Substantia nigra (tissue), 51 donors: ENCODE measurements at places on chromosomes 2 and 18.

DNA sequence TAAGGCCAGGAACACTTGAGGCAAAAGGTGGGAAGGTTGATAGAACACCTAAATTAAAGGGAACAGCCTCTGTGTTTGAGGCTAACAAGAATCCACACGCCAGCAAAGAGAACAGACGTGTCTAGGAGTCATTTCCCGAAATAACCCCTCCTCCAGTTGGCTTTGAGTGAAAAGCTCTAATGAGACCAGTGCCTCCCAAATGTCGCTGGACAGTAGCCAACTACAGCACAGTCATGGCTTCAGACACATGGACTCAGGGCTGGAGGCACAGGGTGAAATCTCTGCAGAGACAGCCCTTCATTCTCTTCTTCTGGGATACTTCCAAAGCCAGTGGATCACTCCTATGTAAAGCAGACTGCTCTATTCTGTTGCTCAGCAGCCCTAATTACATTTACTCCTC, 49.6 kb downstream of the SOWAHC start:
- DNase-seq: peak; percentile 20

DNA sequence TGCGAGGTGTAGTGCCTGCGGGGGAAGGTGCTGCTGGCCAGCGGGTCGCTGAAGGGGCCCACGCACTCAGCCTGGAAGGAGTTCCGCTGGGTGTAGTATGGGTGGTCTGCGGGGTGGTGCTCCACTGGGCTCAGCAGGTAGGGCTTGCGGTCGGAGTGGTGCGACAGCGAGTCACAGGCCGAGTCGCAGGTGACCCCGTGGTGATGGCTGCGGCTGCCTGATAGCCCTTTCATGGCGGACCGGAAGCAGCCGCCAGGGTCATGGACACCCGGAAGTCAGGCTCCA, 429.8 kb downstream of the TGIF1 start:
- no peak for DNase-seq

DNA sequence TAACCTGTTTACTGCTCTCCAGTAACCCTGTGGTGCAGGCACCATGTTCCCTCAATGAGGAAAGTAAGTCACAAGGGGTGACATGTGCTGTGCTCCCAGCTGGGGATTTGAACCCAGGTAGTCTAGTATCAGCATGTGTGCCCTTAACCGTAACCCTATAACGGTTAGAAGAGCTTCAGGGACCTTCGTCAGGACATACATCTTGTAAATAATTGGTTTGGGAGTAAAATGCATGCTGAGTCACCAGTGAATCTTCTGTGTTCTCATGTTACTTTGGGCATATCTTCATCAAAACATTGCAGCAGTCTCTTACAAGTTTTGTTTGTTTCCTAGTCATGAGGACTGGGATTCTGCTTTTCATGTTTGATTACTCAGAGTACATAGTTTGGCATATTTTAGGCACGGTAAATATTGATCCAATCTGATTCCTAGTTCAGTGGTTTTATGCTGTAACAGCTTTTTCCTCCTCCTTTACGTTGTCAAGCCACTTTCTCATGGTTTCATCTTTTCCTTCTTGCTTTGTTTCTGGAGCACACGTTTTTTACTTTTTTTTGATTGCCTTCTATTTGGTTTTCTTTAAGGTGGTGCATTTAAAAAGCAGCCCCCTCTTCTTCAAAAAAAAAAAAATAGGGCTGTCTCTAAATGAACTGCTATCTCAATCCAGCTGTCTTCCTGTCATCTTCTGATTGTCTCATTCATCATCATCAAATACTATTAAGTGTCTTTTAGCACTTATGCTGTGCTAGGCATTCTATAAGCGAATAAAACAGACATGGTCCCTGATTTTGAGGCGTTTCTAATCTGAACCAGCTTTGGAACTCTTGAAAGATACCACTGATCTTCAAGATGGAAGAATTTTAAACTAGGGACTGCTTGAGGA, 50.4 kb downstream of the CLIP4 start:
- no peak for DNase-seq

DNA sequence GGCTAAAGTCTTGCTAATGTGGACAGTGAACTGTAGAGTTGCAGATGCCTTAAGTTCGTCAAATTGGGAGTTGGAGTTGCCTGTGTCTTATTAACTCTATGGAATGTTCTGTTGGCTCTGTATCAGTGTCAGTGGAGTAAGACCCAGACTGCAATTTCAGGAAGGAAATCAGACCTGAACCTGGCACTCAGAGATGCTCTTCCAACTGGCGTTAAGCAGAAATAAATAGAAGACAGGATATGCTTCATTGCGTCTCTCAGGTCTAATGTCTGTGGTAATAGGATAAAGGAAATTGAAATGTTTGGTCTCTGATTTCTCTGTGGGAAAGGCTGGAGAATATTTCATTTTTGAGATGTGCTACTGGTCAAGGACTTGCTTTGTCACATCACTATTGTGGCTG, 846.7 kb upstream of the ID2 start:
- DNase-seq: no peak

GRCh38 chr2:219537657-219538488, 5.7 kb downstream of the CHPF start:
- no peak for DNase-seq

DNA sequence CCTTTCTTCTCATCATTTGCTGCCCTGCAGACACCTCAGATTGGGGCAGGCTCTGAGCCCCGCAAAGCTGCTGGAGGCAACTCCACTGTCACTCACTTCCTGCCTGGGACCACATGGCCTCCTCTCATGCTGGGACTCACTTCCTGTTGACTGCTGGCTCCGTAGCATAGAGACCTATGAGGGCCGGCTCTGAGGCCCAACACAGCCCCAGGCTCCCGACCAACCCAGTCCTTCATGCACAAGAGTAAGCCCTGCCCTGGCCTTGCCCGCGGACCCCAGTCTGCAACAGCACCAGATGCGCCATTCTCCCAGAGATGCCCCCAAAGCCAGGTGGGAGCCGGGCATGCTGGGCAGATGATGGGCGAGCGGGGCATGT, 55.7 kb downstream of the DNMT3A start:
- DNase-seq: no peak

DNA sequence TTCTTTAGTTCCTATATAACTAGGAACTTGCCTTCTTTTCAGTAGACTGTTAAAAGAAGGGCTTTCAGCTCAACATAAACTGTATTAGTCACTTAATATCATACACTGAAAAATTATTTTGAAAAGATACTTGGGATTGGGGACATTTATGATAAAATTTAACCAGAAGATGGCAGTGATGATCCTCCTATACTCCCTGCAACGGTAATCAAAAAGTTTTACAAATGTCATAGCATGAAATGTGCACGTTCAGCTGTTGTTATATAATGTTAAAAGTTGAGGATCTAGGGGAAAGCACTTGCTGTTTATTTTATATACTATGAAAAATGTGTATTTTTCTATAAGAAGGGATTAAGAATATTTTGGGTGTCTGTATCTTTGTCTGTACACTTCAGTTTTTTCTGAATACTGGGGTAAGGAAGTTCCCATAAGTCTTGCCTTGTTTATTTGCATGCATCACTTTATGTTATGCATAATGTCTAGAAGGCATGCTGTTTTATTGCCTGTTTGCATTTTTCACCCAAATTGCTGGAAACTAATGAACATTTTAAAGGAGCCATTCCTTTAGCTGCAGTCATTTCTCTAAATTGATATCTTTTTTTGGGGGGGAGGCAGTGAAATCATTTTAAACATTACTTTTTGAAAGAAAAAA, 19.0 kb downstream of the DYNC1I2 start:
- DNase-seq: no peak

- DNase-seq: no peak
Measured at GRCh38 chr18:59002974-59003594, 136.6 kb upstream of the SEC11C start.

- peak; percentile 32 for DNase-seq
Measured at GRCh38 chr2:171598713-171599319, 76.5 kb downstream of the CYBRD1 start.

- no peak for DNase-seq
Measured at GRCh38 chr2:161947406-161947805, 126.6 kb downstream of the DPP4 start.

GRCh38 chr2:176094349-176094748, 1.8 kb downstream of the HOXD13 start:
- no peak for DNase-seq
